ENCODE measurements at places on chromosomes 12 and 14.

GRCh38 chr12:102917026-102917787 lies at the start of gene PAH:
Gene PAH, minus strand, starts transcription at chr12:102917244. Its CDS starts 114 bp downstream, at chr12:102917130.
- no peak for DNase-seq

GRCh38 chr12:14325716-14326343 lies 39.7 kb upstream of the ATF7IP start:
- DNase-seq, result no peak

GRCh38 chr14:75711796-75712211 lies 50.8 kb downstream of the TTLL5 start:
- peak; percentile 54 for DNase-seq

DNA sequence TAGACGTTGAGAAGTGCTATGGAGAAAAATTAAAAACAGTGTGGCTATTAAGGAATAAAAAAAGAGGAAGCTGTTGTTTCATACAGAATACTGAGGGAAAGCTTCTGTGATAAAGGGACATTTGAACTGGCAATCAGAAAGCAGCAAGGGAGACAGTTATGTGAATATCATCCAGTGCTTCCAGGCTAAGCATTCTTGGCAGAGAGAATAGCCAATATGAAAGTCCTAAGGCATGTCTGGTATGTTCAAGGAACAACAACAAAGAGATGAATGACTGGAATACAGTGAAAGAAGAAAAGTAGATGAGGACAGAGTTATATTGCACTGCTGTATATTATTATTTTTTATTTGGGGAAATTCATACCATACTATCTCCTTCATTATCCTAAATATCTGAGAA lies 23.9 kb downstream of the SCAF11 start:
- DNase-seq, result no peak

DNA sequence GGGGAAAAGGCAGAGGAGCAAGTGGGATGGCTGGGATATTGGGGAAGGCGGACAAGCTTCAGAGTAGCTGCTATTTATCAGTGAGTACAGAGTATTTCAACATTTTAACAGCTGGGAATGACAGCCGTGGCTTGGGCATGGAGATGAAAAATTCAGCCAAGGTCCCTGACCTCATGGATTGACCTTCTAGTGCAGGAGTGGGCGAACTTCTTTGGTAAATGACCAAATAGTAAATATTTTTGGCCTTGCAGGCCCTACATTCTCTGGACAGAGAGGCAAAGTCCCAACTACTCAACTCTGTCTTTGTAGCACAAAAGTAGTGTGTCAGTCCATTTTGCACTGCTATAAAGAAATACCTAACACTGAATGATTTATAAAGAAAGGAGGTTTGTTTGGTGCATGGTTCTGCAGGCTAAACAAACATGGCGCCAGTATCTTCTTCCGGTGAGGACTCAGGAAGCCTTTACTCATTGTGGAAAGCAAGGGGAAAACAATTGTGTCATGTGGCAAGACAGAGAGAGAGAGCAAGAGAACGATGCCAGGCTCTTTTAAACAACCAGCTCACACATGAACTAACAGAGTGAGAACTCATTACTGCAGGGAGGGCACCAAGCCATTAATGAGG lies 33.6 kb downstream of the TMEM233 start:
- DNase-seq, result no peak

DNA sequence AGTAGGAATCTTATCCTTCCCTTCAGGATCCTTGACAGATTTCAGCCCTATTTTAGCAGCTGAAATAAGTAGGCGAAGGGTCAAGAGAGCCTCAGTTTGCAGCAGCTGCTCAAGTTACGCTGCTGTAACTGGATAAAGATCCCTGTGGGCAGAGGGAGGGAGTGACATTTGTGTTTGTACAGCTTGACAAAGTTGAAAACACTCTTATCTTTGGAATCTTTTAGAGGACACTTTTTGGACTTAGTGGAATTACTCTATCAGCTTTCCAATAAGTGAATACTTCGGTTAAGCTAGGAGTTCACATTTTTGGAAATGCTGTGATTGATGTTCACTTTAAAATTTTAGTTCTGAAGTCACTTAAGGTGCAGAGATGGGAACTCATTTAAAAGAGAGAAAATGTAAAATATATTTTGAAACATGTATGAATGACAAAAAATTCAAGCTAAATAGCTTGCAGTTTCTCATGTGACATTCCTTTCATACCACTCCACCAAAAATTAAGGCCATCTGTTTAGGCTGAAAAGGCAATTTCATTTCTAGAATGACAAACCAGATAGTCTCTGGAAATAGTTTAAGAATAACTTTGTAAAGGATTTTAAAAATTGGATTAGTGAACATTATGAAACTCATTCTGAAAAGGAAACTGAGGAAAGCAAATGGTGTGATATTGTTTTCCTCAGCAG lies 55.2 kb downstream of the SLC38A4 start:
- DNase-seq, result no peak

DNA sequence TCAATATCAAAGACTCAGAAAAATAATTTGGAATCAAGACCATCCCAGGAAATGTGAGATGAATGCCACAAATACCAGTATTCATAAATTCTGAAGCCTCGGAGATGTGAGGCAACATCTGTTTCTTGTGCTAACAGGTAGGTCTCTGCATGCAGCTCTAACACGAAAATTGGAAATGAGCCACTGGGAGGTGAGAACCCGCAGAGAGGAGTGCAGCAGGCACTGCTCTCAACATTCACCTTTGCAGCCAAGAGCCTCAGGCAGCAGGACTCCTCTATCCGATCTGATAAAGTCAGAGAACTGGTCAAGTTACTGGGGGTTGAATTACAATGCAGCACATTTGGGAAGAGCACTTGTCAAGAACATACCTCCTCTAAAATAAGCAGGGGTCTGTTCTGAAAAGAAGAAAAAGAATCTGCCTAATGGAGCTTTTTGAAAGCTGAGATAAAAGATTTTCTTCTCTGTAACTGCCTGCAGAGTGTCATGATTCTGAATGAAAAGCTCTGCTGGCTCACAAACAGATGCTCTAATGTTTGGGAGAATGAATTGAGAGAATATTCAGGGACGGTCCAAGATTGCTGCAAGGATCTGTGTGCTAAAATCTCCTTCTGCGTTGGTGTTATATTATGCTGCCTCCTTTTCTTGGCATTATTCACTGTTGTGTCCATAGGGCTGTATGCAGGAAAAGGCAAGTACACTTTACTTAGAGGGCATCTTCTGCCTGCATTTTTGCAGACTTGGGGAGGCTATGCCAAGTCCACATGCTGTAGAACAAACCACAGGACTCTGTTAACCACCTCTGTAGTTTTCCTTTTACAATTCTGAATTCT lies 209.6 kb upstream of the KRR1 start:
- DNase-seq, result no peak

GRCh38 chr12:102009796-102010195 lies 52.0 kb downstream of the WASHC3 start:
- no peak for DNase-seq

DNA sequence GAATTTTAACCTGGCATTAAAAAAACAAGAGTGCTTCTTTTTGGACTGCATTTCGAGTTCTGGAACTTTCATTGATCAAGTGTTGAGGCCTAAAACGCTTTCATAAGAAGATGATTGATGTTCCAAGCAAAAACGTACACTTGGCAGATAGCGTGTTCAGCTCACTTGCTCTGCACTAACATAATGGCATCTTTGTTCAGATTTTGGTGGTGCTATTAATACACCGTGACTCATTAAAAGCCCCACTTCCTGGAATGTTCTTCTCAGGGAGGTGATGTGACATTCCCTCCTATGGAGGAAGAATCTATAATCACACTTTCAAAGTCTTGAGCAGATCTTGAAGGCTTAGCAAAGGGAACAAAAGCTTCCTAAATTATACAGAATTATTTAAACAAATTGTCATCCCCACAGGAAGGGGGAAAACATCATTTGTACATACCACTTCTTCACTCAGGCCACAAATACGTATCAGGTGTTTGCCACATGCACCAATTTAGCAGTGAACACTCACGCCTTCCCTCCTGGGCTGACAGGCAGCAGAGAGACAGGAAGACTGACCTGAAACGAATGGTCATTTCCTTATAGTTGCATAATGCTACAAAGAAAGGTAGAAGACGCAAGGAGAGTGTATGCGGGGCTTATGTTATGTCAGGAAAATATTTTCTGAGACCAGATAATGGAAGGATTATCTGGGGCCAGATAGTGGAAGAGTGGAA lies 15.4 kb downstream of the HSP90AA1 start:
- DNase-seq, result no peak

DNA sequence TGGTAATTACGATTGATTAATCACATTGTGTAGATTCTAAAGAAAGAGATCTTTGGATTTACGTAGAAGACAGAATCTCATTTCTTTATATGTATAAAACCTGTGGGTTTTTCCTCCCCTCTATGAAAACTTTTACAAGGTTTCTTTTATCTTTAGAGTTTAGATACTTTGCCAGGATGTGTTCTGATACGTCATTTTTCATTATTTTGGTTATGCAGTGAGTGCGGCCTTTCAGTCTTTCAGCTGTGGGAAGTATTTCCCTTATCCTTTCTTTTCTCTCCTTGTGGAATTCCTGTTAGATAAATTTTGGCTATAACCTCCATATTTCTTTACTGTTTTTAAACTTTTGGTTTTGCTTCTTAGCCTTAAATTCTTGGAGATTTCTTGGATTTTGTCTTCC lies 92.7 kb downstream of the TTLL5 start:
- DNase-seq, result no peak

- DNase-seq, result peak; percentile 55
Observed at GRCh38 chr12:25249931-25250738, 594 bp downstream of the KRAS start.

DNA sequence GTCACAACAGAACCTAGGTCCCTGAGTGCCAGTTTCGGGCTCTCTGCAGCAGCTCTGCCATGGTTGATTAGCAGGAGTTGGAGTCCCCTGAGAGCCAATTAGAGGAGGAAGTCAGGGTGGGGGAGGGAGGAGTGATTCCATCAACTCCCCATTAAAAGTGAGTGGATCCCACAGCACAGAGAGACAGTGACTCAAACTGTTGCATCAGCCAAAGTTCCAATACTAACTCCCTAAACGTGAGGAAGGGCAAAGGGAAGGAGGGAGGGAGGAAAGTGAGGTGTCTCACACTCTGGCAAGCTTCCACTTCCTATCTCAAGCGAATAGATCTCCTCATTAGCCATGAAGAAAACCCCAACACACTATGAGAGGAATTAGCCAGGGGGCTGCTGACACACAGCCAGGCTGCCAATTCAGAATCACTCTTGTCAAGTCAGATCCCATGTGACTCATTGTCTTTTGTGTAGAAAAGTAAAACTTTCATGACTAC lies 23.6 kb downstream of the OR11H4 start:
- DNase-seq, result no peak

- DNase-seq, result no peak
Observed at GRCh38 chr12:77049767-77050353, 15.5 kb downstream of the E2F7 start.

- no peak for DNase-seq
Observed at GRCh38 chr12:121976950-121977349, 44.7 kb upstream of the BCL7A start.

DNA sequence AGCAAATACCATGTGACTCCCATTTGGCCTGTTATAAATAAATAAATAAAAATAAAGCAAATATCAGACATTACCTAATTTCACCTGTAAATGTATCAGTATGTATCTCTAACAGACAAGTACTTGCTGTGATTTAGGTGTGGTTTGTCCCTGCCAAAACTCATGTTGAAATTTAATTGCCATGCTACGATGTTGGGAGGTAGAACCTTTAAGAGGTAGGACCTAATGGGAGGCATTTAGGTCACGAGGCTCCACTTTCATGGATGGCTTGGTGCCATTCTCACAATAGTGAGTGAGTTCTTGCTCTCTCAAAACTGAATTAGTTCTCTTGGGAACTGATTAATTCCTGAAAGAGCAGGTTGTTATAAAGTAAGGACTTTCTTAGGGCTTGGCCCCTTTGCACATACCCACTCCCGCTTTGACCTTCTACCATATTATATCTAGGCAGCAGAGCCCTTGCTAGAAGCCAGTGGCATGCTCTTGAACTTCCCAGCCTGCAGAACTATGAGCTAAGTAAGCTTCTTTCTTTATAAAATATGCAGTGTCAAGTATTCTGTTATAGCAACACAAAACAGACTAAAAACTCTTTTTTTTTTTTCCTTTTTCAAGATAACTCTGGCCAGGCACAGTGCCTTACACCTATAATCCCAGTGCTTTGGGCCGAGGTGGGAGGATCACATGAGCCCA lies 26.0 kb downstream of the VEZT start:
- DNase-seq, result no peak

DNA sequence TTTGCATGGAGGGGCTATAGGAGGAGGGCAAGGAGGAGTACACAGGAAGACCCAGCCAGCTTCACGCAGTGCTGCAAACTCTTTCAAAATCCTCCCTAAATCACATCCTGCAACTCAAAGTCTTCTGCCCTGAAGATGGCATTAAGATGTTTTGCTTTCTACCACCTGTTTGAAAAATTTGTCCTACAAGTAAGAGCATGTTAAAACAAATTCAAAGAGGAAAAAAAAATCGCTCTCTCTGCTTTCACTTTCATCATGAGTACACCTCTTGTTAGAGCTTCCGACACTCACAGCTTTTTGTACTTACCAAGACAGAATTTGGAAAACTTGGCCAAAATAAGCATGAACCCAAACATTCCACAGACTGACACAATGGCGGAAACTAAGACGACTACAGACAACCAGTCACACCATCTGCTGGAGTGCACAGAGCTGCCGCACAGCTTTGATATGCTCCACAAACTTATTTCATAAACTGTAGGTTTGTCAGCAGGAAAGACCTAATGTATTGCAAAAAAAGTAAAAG lies 21.3 kb downstream of the GCH1 start:
- DNase-seq, result no peak

DNA sequence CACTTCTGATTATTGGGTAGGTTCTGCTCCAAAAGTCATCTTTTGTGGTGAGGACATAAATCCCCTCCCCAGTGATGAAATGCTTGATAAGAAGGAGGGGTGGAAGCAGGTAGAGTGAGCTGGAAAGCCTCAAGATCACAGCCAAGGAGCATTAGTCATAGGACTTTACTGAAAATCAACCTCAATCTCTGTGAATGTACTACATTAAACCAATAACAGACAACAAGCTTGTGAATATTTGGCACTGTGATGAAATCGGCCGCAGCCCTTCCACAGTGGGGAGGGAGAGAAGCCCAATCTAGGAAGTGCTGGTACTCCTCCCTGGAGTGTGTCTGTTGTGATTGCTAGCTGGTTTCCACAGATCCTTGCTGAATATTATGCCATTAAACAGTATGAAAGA lies 41.2 kb upstream of the PTCSC3 start:
- no peak for DNase-seq

DNA sequence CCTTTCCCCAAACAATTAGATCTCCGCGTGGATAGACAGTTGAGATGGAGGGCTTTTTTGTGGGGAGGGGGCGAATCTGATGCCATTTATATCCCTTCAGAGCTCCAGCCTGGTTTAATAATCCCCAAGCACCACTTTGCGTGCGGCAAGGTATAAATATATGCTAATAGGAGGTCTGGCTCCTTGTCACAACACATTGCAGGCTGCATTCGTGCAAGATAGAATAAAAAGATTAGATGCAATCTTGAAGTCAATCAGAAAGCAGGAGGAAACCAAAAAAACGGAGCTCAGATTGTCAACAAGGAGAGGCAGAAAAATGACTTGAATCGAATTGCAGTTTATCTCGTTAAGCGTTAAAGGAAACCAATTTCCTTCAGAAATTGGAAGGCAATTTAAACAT lies 248.7 kb downstream of the SPTSSA start:
- no peak for DNase-seq

- peak; percentile 50 for DNase-seq
Observed at GRCh38 chr12:2013527-2014223, 9.4 kb upstream of the DCP1B start.

- DNase-seq, result no peak
Observed at GRCh38 chr14:32709027-32709426, 229.7 kb upstream of the NPAS3 start.

- no peak for DNase-seq
Observed at GRCh38 chr12:14928931-14929330, 9.4 kb downstream of the ERP27 start.

GRCh38 chr14:36579001-36579555 lies 3.3 kb downstream of the NKX2-8 start:
- no peak for DNase-seq
